Panc1 (cell line): ENCODE measurements at places on chromosomes 7 and 10. TPM values are rescaled to one million over a fixed set of nuclear protein-coding genes. Genes with fewer than 3 reads are reported as not detected.

Gene COPG2
- 26.0 TPM for total RNA-seq

Gene H2BK1
- total RNA-seq, result not detected

Gene TMEM270
- 0.72 TPM for total RNA-seq

Gene DYNC1I1
- 0.13 TPM for total RNA-seq

Gene RPEL1
- 0.10 TPM for total RNA-seq

Gene ASZ1
- not detected for total RNA-seq

Gene OLAH
- total RNA-seq, result not detected

Gene METTL27
- 3.4 TPM for total RNA-seq

Gene SEMA3C
- 232 TPM for total RNA-seq

Gene GHRHR
- not detected for total RNA-seq

Gene NUPR2
- total RNA-seq, result not detected

DNA sequence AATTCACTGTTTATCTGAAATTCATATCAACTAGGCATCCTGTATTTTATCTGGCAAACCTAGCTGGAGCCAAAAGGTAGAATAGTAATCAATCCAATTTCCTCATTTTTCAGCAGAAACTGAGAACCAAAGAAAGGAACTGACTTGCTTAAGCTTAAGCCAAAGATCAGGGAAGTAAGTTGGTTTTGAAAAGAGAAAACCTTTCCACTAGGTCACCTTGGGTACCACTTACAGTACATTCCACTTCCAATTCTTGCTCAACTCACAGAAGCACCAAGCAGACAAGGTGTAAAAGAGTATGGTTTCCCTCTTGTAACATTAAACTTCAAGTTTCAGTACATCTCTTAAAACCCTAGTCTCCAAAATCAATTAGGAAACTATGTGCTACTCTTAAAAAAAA lies 79.6 kb downstream of the ZFAND4 start:
- DNase-seq, result no peak
- H3K36me3 ChIP-seq, result no peaks in the 10 kb centered on the region
- H3K4me3 ChIP-seq, result peak overlapping the region; percentile 84

GRCh38 chr10:12109286-12109685 lies 20.2 kb upstream of the SEC61A2 start:
- H3K36me3 ChIP-seq, result no peaks in the 10 kb centered on the region; the same call in 1 of the 2 replicates
- no peak overlapping the region for H3K27ac ChIP-seq
- no peak for DNase-seq
- H3K4me3 ChIP-seq, result no peak overlapping the region

- no peak for DNase-seq
- no peaks in the 10 kb centered on the region for H3K27me3 ChIP-seq
- no peaks in the 10 kb centered on the region for H3K4me1 ChIP-seq
- no peaks in the 10 kb centered on the region for H3K36me3 ChIP-seq
Observed at GRCh38 chr7:36944838-36945237, 220.5 kb upstream of the AOAH start.

- H3K4me1 ChIP-seq, result no peaks in the 10 kb centered on the region
- H3K27ac ChIP-seq, result no peak overlapping the region
- H3K27me3 ChIP-seq, result no peaks in the 10 kb centered on the region
- no peak for DNase-seq
Observed at GRCh38 chr7:2018569-2019460, 213.9 kb downstream of the MAD1L1 start.

DNA sequence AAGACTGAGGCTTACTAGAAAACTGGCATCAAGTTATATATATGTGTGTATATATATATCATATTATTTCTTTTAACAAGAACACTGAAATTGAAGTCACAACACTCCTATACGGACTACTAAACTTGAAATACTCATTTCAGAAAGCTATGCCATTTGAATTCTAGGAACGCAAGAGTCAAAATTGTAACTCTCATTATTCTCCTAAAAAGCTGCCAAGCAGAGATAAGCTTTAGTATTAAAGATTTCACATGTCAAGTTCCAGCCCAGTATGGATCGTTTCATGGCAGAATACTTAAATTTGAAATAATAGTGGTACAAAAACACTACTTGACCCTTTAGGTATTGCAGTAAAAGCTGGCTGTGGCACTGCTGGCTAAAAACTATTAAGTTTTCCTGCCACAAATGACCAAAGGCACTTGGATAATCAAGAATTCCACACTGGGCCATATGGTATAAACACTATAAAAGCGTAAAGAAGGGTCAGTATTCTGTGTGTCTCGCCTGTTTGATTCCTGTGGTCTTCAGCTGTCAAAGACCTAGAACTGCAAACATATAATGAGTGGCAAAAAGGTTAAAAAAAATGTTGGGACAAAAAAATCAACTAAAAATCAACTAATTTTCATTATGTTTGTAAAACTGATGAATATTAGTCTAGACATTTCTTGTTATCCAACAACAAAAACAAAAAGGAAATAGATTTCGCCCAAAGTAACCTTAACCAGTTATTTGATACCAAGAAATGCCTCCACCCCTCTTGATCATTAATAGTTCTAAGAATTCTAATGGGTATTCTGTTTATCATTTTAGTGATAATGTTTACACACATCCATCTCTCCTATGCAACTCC lies 2.4 kb downstream of the CCDC71L start:
- H3K36me3 ChIP-seq, result no peaks in the 10 kb centered on the region; the same call in 1 of the 2 replicates
- peaks cover 5% of the 10 kb centered on the region; the same call in 1 of the 2 replicates for H3K4me1 ChIP-seq
- H3K4me3 ChIP-seq, result peak overlapping the region; percentile 77

GRCh38 chr7:4198301-4198700 lies 483.8 kb upstream of the FOXK1 start:
- no peaks in the 10 kb centered on the region for H3K27me3 ChIP-seq
- H3K4me3 ChIP-seq, result no peak overlapping the region
- no peaks in the 10 kb centered on the region for H3K4me1 ChIP-seq
- H3K27ac ChIP-seq, result no peak overlapping the region
- no peak for DNase-seq
- no peaks in the 10 kb centered on the region for H3K36me3 ChIP-seq

DNA sequence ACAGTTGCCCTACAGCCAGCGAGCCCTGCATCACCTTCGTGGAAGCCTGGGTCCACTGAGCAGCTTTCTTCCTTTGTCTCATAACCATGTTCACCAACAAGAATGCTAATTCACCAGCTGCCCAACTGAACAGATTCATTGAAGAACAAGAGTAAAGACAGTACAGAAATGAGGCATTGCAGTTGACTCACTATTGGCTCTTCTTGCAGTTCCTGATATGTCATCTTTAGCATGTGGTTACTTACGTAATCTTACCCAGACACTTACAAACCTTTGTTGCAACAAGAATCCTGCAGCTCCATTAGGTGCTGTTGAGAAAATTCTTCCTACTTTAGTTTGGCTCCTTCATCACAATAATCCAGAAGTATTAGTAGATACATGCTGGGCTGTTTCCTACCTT lies 174.0 kb upstream of the TPK1 start:
- H3K36me3 ChIP-seq, result no peaks in the 10 kb centered on the region
- no peaks in the 10 kb centered on the region for H3K27me3 ChIP-seq
- H3K4me1 ChIP-seq, result no peaks in the 10 kb centered on the region
- DNase-seq, result no peak
- no peak overlapping the region for H3K4me3 ChIP-seq

DNA sequence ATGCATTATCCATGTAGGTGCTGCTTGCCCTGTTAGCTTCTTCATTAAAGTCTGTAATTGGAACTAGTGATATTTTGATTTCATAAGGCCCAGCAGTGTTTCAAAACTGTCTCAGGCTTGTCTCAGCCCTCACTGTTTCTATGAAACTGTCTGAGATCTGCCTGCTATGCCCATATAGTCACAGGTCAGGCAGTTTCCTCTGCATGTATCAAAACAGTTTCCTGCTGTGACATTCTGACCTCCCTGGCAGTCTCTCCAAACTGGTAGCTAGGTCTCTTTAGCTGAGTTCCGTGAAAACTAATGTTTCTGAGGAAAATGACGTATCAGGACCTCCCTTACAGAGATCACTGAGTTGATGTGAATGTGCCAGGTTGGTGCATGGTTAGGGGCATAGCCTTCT lies 18.9 kb upstream of the SEMA3D start:
- H3K27ac ChIP-seq, result peak overlapping the region; percentile 17; the same call in 1 of the 2 replicates
- H3K27me3 ChIP-seq, result no peaks in the 10 kb centered on the region
- no peaks in the 10 kb centered on the region; the same call in 1 of the 2 replicates for H3K36me3 ChIP-seq

GRCh38 chr10:69641261-69641980 lies 11.4 kb downstream of the FAM241B start:
- H3K27ac ChIP-seq, result no peak overlapping the region
- no peaks in the 10 kb centered on the region for H3K36me3 ChIP-seq
- no peaks in the 10 kb centered on the region for H3K4me1 ChIP-seq
- no peaks in the 10 kb centered on the region for H3K27me3 ChIP-seq
- no peak for DNase-seq
- H3K4me3 ChIP-seq, result no peak overlapping the region

DNA sequence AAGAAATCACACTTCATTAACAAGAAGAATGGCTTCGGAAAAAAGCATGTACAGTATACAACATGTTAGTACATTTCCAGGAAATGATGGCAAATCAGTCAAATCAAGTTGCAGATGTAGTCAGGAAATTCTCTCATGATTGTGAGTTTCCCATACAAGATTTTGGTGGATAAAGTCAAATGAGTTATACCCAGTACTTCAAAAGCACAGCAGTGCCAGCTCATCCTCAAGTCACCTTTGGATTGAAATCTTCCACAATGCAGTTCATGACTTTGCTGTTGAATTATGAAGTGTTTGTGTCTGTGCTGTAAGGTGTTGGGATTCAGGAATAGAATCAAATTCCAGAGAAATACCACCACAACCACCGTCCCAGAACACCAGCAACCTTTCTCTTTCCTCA lies 301.3 kb upstream of the BMPER start:
- no peak for DNase-seq
- H3K36me3 ChIP-seq, result no peaks in the 10 kb centered on the region
- no peaks in the 10 kb centered on the region for H3K4me1 ChIP-seq
- H3K27me3 ChIP-seq, result no peaks in the 10 kb centered on the region

- peaks cover 21% of the 10 kb centered on the region for H3K36me3 ChIP-seq
- H3K27me3 ChIP-seq, result no peaks in the 10 kb centered on the region; the same call in 1 of the 2 replicates
- DNase-seq, result no peak
- peak overlapping the region; percentile 77 for H3K27ac ChIP-seq
Observed at GRCh38 chr10:22326145-22326702, 5.3 kb downstream of the BMI1 start.

DNA sequence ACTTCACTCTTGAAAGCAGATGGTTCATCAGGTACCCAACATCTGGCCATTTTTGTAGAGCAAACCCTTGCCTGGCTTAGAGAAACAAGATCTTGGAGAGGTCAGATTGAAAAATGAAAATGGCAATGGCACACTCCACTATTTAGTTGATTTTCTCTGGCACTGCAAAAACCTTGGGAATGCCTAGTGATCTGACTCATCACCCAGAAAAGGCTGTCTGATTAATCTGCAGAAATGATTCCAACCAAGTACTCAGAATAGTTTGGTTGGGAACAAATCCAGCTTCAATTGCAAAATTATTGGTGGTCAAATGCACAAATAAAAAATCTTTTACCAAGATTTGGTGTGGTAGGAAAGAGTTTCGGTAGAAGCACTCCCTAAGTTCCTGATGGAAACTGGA lies 351.2 kb downstream of the PHTF2 start:
- no peak overlapping the region for H3K4me3 ChIP-seq
- no peaks in the 10 kb centered on the region for H3K36me3 ChIP-seq
- H3K27ac ChIP-seq, result no peak overlapping the region
- no peaks in the 10 kb centered on the region; the same call in 1 of the 2 replicates for H3K27me3 ChIP-seq

DNA sequence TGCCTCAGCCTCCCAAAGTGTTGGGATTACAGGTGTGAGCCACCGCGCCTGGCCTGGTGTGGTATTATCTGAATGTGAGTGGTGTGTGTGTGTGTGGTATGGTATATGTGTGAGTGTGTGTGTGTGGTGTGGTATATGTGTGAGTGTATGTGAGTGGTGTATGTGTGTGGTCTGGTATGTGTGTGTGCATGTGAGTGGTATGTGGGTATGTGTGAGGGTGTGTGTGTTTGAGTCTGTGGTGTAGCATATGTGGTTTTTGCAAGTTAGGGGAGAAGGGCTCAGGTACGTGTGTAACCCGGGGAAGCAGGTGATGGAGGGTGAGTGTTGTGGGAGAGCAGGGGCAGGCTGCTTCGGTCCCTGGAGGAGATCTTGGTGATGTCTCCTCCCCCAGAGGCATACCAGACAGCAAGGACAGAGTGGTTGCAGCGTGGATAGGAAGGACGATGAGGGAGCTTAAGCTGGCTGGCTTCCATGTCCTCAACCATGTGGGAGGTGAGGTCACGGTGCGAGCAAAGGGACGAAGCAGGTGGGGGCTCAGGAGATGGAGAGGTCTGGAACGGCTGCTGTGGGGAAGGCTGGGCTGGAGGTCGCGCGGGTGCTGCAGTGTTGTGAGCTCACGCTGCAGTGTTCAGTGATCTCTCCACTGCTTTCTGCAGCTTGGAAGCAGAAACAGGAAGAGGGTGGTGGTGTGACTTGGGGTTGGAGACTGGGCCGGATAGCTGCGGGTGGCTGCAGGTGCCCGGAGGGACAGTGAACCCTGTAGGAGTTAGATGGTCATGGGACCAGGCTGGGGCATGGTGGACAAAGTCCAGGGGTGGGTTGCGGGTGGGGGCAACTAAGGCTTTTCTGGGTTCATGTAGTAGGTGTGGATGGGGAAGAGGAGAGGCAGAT lies 5.0 kb downstream of the ZYX start:
- H3K27ac ChIP-seq, result no peak overlapping the region
- peaks cover 5% of the 10 kb centered on the region for H3K36me3 ChIP-seq
- no peak for DNase-seq
- H3K27me3 ChIP-seq, result no peaks in the 10 kb centered on the region
- peaks cover 4% of the 10 kb centered on the region; the same call in 1 of the 2 replicates for H3K4me1 ChIP-seq
- H3K4me3 ChIP-seq, result no peak overlapping the region; the same call in 1 of the 2 replicates

GRCh38 chr7:122268101-122268500 lies 36.4 kb downstream of the FEZF1 start:
- H3K4me1 ChIP-seq, result no peaks in the 10 kb centered on the region
- DNase-seq, result no peak
- no peaks in the 10 kb centered on the region for H3K36me3 ChIP-seq

DNA sequence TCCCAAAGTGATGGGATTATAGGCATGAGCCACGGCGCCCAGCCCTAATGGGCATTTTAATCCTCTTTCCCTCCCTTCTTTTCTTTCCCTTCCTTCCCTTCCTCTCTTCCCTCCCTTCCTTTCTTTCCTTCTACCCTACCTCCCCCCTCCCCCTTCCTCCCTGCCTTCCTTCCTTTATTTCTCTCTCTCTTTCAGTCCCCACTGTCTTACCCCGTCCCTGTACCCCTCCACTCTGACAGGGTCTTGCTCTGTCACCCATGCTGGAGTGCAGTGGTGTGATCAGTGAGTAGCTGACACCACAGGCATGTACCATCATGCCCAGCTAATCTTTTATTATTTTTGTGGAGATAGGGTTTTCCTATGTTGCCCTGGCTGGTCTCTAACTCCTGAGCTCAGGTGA lies 24.2 kb downstream of the LCOR start:
- no peaks in the 10 kb centered on the region for H3K36me3 ChIP-seq
- no peak overlapping the region for H3K27ac ChIP-seq
- 0 out of 2 replicates have a peak, but pooled peaks cover 6% of the 10 kb centered on the region for H3K4me1 ChIP-seq
- H3K27me3 ChIP-seq, result no peaks in the 10 kb centered on the region
- no peak for DNase-seq
